Choroid plexus epithelial cell (primary cell): ENCODE measurements at places on chromosomes 5 and 9.
A peak's percentile ranks its signal among the peaks of the same experiment; 100 is the strongest.

DNA sequence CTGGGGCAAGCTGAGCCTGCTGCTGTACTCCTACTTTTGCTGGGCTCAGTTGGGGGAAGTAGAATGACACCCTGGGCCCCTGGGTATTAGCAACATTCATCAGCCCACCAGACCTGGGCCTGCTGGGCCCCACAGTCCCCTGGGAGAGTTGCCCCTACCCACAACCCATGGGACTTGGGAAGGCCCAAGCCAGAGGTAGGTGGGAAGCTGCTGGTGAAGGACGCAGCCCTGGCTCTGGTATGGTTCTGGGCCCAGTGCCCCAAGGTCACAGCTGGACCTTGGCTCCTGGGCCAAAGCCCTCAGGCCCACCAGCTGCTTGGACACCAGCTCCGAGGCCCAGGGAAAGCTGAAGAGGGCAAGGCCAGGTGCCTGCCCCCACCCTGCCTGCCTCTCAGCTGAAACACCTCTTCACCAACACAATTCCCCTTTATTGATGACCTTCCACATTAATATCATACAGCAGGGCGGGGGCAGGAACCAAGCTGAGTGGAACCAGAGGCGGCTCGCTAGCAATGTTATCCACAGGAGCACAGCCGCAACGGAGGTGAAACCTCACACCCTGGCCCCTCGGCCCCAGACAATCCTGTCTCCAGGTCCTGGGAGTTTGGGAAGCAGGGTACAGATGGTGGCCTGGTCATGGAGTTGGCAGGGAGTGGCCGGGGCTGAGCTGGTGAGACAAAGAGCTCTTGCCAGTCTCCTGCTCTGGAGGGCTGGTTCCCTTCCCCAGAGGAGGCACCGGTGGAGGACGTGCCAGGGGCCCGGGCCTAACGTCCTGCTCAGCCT is 13.7 kb downstream of the DOLPP1 start:
- no peak for DNase-seq

DNA sequence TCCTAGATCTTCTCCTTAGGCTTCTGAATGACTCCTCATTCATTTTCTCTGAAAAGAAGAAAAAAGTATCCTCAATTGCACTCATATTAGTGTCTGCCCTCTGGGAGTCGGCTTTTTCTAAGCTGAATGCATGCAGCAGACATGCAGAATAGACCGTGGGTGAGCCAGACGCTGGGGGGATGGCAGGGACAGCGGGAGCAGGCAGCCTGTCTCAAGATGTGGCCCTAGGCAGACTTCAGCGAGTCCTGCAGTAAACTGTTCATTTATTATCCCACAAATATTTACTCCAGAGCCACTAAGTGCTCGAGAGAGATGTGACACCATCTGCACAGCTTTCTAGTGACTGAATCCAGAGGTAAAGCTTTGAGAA is 164.9 kb upstream of the RAI14 start:
- no peak for DNase-seq

- DNase-seq: no peak
These were observed 116.0 kb upstream of the OR13F1 start for GRCh38 chr9:104388071-104388470.

DNA sequence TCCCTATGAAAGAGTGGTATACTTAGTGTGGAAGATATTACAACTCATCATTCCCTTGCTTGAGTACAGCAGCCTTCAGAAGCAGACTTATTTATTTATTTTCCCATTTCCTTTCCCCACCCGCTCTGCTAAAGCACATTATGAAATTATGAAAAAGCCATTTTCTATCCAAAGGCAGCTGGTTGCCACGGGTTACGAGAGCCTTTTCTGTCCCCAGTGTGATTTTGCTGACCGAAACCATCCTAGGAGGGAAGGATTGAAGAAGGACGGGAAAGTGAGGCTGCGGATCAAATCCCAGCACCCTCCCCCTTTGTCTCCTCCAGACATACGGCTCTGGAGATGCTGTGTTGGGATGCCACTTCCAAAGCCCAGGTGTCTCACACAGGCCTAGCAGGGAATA is 246.9 kb downstream of the TLR4 start:
- DNase-seq: no peak

- DNase-seq: peak; percentile 84
These were observed 138.4 kb downstream of the C9orf152 start for GRCh38 chr9:110069326-110070248.

GRCh38 chr9:137301081-137301947 is 757 bp downstream of the NRARP start:
- peak; percentile 66 for DNase-seq

DNA sequence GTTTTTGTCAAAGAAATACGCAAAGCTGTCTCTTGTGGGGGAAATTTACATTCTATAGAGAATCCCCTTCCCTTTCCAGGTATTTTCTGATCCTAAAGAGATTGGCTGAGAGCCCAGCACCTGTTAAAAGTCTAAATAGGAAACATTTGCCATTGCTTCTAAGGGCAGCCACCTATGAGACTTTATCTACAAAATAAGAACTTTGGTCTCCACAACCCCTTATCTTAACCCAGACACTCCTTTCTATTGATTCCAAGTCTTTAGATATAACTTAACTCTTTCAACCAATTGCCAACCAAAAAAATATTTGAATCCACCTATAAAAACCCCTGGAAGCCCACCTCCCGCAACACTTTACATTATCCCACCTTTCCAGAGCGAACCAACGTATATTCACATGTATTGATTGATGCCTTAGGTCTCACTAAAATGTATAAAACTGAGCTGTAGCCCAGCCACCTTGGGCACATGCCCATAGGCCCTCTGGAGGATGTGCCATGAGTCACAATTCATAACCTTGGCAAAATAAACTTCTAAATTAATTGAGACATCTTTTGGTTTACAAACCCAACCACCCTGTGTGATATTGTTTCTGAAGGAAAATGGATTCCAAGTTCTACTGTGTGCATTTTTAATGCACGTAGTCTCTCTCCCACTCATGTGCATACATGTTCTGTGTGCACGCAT is 211.4 kb downstream of the GAS1 start:
- DNase-seq: no peak

DNA sequence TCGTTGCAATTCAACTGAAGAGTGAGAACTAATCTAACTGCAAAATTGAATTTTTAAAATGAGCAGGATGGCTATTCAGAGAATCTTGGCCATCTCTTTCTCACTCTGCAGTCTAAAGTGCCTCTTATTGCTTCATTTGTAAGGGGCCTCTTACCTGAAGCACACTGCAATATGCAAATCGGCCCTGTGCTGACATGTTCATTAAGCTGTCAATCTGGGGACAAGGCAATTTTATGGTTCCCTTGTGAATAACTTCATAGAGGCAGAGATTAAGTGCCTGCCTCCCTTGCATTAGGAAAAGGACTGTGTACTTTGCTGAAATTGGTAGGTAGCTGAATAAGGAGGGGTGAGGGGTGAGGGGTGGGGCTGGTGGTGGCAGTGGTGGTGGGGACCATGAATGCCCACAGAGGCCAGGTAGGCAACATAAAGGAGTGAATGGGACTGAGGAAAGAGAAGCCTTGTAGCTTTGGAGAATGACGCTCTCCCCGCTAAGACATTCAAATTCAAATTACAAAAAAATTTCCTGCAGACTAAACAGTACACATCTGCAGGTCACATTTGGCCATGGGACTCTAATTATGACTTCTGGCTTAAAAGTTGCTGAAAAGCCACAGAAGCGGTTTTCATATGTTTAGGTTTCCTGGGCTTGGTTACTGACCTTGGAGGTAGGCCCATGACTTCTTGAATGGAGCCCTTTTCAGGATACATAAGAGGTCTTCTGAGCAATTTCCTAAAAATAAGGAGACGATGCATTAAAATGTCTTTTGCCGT is 25.0 kb downstream of the TNFSF8 start:
- no peak for DNase-seq

GRCh38 chr5:179485845-179486575 is 64.3 kb upstream of the RUFY1 start:
- peak; percentile 19 for DNase-seq

DNA sequence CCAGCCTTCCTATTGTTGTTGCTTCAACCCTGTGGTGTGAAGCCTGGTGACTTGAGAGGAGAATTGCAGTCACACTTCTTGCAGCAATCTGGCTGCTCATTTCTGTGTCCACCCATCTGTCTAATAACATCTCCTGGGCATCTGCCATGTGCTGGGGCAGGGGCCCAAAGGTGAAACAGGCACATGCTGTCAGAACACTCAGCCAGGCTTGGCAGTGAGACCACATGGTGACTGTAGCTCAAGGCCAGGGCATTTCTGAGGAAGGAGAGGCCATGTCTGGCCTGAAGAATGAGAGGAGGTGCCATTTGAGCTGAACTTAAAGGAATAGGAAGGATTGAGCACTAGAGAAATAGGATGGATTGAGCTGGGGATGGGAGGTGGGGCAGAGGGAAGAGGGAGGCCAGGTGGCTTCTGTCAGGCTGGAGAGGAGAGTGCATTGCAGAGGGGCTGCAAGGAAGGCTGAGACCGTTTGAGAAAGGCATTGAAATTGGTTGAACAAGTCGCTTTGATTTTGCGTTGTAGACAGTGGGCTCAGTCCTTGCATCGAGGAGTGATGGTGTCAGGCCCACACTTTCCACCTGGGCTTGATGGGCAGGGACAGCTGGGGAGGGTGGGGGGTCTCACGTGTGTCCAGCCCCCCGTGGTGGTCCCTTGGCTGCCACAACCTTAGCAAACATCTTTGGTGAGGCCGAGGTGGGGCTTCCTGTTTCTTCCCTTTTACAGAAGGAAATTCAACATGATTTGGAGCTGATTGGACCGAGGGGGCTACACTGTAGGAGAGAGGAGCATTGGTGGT is 222.4 kb downstream of the CACNA1B start:
- DNase-seq: no peak

- no peak for DNase-seq
These were observed 29.4 kb downstream of the OLFM1 start for GRCh38 chr9:135116881-135117280.

DNA sequence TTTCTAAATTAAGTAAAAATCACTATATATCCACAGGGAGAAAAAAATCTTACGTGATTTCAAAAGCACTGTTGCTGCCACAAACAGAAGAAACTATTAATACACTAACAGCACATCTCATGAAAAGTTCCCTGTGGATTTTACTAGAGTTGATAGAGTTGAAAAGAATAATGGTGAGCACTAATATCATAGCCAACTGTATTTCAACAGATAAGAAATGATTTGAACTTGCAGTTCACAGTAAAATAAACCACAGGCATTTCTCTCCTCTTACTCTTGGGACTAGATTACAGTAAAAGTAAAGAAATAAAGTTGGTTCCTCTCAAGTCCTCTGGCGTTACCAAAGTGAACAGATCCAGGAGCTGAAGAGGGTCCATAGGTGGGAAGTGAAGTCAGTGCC is 27.9 kb downstream of the AGTPBP1 start:
- DNase-seq: peak; percentile 52

- DNase-seq: peak; percentile 45
These were observed 674 bp downstream of the TMEM38B start for GRCh38 chr9:105694848-105695581.

DNA sequence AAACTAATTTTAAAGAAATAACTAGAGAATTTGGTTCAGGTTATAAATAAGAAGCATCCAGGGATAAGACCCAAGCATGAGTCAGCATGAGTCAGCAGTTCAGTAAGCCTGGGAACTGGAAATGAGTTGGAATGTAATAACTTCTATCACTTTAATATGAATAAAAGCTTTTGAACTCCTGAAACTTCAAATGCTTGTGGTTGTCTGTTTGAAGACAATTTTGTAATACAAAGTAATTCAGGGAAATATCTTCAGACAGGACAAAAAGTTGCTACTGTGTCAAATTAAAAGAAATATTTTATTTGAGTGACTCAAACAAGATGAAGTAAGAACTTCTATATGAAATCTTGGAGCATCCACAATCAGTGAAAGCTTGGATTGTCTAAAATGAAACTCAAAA is 331.2 kb upstream of the DAB2 start:
- peak; percentile 96 for DNase-seq

DNA sequence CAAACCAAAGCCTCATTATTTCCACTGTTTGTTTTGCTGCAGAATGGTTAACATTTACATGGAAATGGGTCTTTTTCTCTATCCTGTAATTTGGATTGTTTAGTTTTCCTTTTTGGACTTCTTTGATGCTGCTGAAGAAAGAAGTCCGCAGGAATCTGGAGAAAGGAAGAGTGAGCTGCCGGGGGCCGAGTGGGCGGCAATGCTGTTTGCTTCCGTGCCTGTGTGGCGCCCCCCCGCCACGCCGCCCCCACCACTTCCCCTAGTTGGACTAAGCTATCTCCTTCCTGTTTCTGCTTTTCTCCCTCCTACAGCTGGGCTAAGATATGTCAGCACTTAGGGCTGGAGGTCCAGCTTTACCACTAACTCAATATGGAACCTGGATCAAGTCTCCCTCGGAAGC is 39.7 kb downstream of the ACTL7B start:
- peak; percentile 26 for DNase-seq

DNA sequence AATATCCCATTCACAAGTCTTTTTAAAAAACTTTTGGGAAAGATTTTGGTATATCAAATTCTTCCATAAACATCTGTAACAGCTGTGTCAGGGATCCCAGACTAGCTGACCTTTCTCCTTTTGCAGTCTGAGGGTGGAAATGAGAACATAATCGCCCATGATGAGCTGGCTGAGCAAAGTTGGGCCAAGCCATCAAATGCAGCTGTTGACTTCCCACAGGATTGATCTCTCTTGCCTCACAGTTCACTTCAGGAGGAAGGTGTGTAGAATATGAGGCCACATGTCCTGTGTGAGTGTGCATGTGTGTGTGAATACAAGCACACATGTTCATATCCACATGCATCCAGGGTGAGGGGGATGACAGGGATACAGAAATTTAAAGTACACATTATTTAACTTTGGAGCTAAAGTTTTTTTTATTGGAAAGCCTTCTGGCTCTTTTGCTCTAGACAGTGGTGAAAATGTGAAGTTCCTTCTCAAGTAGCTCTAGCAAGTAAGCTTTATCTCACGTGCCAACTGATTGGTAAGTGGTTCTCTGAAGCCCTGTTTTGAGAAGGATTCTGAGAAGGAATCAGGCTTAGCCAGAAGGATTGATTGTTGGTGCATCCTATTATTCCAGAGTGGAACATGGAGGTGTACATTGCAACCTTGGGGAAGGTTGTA is 468.8 kb upstream of the DMAC1 start:
- DNase-seq: no peak

DNA sequence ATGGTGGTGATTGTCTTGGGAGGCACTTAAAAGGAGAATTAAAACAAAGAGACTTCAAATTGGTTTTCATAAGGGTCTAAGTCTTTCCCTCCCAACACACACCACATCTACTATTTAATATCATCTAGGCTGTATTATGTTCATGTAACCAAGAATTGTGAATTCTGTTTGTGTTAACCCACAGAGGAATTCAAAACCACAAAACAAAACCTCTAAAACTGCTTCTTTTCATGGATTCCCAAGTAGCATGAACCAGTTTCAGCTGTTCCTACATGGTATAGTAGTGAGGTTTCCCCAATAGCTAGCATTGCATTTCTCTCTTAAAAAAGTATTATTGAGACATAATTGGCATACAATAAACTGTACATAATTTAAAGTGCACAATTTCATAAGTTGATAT is 283.8 kb downstream of the CD180 start:
- DNase-seq: peak; percentile 23
